ENCODE measurements at places on chromosomes 13 and 19.

DNA sequence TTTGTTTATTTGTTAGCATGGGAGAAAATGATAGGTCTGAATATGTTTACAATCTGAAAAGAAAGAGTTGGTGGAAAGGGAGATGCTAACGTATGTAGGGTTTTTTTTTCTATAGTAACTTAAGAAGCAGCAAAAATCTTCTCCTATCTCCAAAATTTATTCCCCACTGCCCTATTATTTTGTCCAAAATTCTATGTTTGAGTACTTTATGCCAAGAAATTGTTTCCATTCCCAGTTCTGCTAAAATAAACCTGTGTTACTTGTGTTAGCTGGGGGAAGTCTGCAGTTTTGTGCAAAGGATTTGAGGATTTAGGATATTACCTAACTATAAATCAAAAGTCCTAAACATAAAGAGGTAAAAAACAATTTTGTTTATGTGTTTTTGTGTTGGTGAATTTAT lies 2770.4 kb upstream of the PCDH20 start:
- no peak for DNase-seq

GRCh38 chr13:60986301-60986700 lies 429.3 kb downstream of the PCDH20 start:
- DNase-seq = no peak

GRCh38 chr13:35596321-35597030 lies 120.0 kb upstream of the MAB21L1 start:
- DNase-seq = no peak

DNA sequence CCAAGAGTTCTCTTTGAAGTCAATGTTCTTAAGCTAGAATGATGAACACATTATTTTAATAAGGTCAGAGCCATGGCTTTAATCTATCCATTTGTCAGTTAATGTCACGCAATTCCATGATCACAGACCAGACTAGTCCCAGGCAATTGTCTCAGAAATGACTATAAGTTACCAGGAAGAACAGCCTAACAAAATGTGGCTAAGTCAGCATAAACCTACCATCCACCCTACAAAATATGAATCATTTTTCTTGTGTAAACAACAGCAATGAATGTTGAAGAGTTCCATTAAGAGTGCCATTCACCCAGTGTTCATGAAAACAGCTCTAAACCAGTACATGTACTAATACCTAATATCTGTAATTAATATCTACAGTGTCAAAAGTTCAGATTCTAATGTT lies 127.5 kb downstream of the KCTD12 start:
- DNase-seq = no peak

DNA sequence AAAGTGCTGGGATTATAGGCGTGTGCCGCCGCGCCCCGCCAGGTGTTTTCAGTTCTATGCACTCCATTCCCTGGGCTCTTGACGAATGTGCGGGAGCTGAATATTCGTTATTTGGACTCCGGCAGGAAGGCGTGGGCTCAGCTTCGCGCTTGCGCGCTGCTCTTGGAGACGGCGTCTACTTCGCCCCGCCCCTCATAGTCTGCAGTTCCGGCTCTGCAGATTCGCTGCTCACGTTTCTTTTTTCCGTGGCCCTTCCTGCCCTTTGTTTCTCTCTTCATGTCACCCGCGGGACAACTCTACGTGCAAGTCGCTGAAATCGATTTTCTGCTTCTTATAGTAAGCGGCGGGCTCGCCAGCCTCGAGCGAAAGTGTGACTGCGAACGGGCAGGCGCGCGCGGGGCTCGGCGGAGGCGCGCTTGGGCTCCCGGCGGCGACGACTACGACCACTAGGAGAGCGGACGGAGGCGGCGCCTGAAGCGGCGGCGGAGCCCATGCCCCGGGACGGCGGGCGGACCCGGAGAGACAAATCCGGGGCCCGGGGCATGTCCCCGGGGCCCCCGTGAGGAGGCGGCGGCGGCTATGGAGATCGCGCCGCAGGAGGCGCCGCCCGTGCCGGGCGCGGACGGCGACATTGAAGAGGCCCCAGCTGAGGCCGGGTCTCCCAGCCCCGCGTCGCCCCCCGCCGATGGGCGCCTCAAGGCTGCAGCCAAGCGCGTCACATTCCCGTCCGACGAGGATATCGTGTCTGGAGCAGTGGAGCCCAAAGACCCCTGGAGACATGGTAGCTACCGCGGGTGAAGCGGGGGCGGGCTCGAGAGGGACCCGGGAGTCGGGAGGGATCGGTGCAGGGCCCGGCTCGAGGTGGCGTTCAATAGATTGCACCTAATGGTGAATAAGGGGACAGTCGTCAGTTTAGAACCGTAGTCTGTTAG lies at the start of gene PPP1R37:
Gene PPP1R37, plus strand, starts transcription at position 433 of the 932 bp plus-strand sequence. Its CDS starts 147 bp downstream, at position 580.
- DNase-seq = peak; percentile 92

DNA sequence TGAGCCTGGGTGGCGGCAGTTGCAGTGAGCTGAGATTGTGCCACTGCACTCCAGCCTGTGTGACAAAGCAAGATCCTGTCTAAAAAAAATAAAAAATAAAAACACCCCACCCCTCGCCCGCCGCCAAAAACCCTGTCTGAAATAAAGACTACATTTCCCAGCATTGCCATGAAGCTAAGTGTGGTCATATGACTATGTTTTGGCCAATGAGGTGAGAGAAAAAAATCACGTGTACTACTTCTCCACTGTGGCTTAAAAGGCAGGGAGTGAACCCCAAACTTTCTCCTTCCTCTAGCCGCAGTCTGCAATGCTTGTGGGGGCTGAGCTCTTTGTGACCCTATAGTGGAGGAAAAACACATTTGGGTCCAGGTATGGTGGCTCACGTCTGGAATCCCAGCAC lies 54.9 kb downstream of the COLGALT1 start:
- DNase-seq = no peak

GRCh38 chr13:83796364-83796763 lies 85.9 kb downstream of the SLITRK1 start:
- DNase-seq = no peak

- no peak for DNase-seq
Measured at GRCh38 chr13:74889321-74889720, 592.6 kb downstream of the TBC1D4 start.

DNA sequence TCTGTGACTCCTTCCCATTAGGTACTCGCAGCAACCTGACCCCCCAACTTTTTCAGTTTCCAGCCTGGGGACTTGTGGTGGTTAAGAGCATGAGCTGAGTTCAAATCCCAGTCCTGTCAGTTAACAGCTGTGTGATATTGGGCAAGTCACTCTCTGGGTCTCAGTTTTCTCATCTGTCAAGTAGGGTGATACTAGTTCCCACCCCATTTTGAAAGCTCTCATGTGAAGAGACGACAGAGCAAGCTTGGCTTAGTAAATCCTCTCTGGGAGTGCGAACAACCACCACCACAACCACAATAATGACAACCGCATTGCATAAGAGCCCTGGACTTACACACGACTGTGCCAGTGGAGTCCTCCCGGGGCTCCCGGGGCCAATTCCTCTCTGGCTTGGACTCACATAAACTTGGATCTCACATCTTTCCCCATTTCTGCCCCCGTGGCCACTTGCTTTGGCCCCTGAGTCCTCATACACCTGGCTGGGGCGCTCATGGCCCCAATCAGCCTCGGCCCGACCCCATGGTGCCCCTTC lies 454 bp downstream of the BLVRB start:
- no peak for DNase-seq

DNA sequence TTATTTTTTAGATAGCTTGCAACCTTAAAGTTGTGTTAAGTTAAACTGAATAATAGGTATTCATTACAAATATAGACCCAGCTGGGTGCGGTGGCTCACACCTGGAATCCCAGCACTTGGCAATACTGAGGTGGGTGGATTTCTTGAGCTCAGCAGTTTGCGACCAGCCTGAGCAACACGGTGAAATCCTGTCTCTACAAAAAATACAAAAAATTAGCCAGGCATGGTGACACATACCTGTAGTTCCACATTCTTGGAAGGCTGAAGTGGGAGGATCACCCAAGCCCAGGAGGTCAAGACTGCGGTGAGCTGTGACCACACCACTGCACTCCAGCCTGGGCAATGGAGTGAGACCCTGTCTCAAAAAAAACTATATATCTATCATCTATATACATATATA lies 386.5 kb downstream of the PCDH17 start:
- DNase-seq = no peak

DNA sequence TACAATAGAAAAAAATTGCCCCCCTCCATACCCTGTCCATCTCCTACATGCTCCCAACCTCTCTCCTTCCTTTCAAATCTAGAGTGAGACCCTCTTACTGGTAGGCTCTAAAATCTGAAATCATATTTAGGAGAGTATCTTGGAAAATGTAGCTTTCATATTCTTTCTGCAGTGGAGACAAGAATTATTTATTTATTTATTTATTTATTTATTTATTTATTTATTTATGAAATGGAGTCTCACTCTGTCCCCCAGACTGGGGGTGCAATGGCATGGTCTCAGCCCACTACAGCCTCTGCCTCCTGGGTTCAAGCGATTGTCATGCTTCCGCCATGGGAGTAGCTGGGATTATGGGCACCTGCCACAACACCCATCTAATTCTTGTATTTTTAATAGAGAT lies 174.1 kb upstream of the MYO16 start:
- DNase-seq = no peak

DNA sequence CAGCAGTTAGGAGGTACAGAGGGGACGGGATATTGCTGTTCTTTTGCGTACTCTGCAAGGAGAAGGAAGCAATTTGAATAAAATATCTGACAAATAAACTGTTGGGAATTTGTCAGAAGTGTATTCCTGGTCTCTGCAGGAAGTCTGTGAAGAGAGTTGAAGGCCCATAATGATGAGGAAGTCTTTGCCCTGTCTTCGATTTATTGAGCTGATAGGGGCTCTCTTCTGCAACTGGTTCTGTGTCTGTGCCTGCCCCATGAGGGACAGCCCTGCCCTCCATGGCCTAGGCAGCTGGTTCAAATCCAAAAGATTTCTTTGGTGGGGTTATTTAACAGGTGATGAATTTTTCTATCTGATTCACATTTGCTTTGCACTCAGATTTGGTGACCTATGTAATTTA lies 339.7 kb upstream of the EDNRB start:
- DNase-seq = no peak

DNA sequence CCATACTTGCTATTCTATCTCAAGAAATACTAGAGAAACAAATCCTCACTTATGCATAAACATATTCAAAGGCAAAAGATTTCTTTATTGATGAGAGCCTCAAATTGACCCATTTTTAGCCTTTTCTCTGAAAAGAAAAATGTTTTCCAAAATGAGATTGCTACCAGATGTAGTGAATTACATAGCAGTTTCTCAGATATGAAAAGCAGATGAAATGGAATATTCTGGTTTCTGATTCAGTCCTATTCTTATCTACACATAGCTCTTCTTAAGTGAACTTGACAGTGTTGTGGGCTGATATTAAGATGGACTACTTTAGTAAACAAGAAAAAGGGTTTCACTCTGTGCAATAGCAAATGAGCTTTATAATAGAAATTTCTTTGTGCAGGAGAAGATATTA lies 183.5 kb downstream of the DNAJC15 start:
- DNase-seq = no peak

GRCh38 chr13:25177636-25178035 lies 5.5 kb upstream of the AMER2 start:
- DNase-seq = no peak

DNA sequence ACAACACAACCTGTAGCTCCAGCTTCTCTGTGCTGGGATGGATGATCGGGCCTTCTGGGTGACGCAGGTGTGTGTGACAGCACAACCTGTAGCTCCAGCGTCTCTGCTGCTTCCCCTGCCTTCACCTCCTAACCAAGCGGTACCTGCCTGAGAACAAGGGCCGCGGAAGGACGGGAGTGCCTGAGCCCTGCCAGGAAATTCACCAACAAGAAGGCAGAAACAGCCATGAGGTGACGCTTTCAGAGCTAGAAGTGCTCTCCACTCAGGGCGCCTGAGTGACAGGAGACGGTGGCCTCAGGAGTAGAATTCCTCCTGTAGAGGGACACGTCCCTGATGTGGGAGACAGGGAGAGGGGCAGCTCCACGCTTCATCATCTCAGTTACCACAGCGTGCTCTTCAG lies 17.4 kb downstream of the ZNF331 start:
- no peak for DNase-seq

- DNase-seq = no peak
Measured at GRCh38 chr19:47541518-47541917, 26.7 kb upstream of the NAPA start.

DNA sequence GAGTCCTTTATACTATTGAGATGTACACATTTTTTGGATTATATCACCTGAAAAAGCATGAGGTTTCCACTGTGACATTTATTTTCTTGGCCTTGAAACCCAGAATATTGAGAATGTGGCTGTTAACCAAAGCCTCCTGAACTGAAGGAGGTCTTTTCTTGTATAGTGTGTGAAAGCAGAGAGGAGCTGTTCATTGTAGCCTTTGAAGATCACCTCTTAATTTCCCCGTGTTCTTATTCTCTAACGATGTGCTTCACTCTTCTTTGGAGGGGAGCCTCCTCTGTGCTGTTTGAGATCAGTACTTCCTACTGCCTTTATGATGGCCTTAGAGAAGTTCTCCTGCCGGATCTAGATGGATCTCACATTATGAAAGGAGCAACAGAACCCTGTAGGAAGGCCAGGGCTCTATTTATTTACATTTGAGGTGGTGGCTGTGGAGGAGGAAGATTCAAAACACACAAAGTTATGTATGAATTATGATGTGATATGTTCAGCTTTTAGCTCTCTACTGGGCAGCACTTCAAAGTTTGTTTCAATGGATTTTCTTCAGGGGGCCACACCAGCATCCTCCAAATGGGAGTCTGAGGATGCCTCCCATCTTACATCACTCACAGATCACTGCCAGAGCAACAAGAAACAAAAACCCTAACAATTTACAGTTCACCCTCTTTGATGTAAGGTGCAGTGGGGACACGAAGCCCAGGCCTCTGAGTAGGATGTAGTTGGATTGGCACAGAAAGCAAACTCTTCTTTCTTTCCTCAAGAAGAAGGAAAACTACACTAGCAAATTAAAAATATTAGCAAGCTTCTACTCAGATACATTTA lies 322.3 kb downstream of the DLEU7 start:
- DNase-seq = no peak

- DNase-seq = no peak
Measured at GRCh38 chr19:54254195-54254906, 2.7 kb downstream of the LILRB5 start.

DNA sequence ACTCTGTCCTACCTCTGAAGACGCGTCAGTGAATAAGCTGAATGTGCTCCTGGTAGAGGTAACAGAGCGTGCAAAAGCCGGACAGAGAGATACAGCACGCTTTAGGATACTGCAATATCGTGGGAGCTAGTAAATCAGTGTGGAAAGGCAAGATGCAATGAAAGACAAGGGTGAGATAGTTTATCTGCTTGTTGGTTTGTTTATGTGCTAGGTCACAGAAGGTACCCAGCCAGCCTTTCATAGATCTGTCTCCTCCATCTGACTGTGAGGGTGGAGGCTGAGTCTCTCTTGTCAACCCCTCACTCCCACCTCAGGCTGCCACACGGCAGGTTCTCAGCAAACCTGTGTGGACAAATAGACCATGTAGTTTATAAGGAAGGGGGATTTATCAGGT lies 904 bp upstream of the GIPC1 start:
- DNase-seq = no peak

Data from liver (tissue), 10 donors.